Activated CD4-positive, alpha-beta T cell treated with anti-CD3 and anti-CD28 coated beads, Interleukin-2, amount 50 U/mL, for 1 hour (primary cell): ENCODE measurements at places on chromosomes 6 and 20.

DNA sequence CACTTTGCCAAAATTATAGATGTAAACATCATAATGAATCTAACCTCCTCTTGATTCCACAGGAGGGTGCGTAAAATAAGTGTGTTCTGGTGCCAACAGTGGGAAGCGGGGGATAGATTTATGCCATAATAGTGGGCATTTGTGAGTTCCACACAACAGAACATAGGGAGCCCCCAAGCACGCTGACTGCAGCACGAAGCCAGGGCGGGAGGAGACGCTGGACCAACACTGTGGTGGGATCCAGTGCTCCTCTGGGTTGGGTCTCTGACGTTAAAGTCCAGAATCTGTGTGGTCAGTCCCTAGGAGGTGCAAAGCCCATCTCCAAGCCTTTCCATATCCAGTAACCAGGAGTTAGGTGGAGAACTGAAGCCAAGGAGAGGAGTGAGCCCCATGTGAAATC lies 1.8 kb upstream of the TTLL2 start:
- no peak for DNase-seq

DNA sequence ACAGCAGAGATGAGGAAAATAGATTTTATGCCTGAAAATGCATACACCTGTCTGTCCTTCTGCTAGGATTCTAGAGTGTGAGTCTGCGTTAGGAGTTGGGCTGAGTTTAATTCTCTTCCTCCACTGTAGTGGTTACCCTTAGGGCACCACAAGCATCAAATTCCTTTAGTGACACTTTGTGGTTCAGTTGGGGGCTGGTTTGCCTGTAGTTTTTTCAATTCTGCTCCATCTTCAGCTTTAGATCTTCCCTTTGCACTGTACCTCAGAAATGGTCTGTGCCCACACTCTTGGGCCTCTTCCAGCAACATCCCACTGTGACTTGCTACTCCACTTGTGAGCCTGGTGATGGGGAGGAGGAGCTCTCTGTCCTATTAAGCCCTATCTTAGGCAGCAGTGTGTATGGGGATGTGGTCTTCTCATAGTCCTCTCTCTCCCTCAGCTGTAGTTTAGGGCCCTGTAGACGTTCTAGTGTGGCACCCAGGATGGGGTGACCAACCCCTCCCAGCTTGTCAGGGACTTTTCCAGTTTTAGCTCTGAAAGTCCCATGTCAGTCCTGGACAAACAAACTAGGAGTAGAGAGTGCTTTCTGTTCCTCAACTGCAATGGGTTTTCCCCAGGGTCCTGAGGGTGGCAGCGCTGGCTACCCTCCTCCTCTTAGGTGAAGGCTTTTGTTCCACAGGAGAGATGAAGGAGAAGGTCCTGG lies 19.7 kb upstream of the OGFRL1 start:
- DNase-seq = no peak

- no peak for DNase-seq
Observed at GRCh38 chr6:153312634-153313033, 181.6 kb upstream of the RGS17 start.

GRCh38 chr6:100479179-100480035 lies 14.7 kb upstream of the SIM1 start:
- DNase-seq = no peak

GRCh38 chr20:17860301-17861197 lies 108.0 kb downstream of the SNX5 start:
- no peak for DNase-seq

GRCh38 chr6:150418827-150419594 lies 50.2 kb downstream of the IYD start:
- peak; percentile 46 for DNase-seq

GRCh38 chr6:75489025-75489424 lies 4.6 kb downstream of the FILIP1 start:
- no peak for DNase-seq

DNA sequence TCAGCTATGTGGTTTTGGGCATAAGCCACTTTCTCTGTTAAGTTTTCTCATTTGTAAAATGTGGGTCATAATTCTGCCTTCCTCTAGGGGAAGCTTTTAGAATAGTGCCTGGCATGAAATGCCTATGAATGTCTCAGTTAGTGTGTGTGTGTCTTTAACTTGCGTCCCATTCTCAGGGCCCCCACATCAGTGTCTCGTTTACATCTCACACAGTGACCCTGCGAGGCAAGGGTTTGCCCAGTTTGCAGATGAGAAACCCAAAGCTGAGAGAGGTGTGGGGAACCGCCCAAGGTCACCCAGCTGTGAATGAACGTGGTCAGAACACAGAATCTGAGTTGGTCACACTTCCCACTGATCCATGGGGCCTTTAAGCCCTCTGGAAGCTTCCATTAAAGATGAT lies 14.1 kb downstream of the DYNLRB1 start:
- DNase-seq = no peak

GRCh38 chr6:166600931-166601330 lies 14.5 kb upstream of the RAMACL start:
- DNase-seq = no peak

- no peak for DNase-seq
Observed at GRCh38 chr20:3188823-3189413, 15.6 kb downstream of the DDRGK1 start.

GRCh38 chr6:40187535-40188144 lies 253.4 kb upstream of the MOCS1 start:
- DNase-seq = no peak

GRCh38 chr6:44226368-44227147 lies 3.2 kb downstream of the SLC29A1 start:
- DNase-seq = no peak

GRCh38 chr6:161413355-161413771 lies 139.5 kb upstream of the AGPAT4 start:
- DNase-seq = no peak

- DNase-seq = no peak
Observed at GRCh38 chr6:154984146-154984545, 11.0 kb upstream of the TIAM2 start.

- no peak for DNase-seq
Observed at GRCh38 chr20:15220009-15220656, 882.7 kb upstream of the FLRT3 start.

GRCh38 chr6:118569498-118569897 lies 21.4 kb downstream of the PLN start:
- DNase-seq = no peak

DNA sequence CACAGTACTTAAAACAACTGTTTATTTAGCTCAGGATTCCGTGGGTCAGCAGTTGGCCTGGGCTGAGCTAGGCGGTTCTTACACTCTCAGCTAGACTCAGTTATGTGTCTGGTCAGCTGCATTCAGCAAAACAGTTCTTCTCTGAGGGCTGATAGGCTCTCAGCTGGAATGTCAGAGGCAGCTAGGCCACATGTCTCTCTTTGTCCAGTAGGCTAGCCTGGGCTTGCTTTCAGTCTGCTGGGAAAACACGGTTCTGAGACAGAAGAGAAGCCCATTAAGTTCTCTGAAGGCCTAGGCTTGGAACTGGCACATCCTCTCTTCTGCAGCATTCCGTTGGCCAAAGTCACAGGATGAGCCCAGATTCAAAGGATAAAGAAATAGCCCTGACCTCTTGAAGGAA lies 65.6 kb downstream of the TULP4 start:
- DNase-seq = no peak

- no peak for DNase-seq
Observed at GRCh38 chr6:155079985-155080452, 84.9 kb downstream of the TIAM2 start.

DNA sequence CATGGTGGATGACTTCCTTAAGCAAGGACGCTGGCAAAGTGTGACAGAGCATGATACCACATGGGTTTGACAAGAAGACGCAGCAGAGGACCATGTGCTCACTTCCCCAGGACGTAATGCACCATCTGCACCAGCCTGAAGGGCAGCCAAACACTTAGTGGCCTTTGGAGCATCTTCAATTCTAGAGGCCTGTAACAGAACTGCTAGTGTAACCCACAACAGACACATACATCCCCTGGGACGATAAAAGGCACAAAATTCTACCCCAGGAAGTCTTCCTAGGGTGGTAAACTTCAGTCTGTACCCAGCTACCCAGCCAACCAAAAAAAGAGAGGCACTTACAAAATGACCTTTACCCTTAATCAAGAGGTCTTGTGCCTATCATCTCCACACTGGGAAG lies 9.2 kb upstream of the CPNE1 start:
- no peak for DNase-seq

DNA sequence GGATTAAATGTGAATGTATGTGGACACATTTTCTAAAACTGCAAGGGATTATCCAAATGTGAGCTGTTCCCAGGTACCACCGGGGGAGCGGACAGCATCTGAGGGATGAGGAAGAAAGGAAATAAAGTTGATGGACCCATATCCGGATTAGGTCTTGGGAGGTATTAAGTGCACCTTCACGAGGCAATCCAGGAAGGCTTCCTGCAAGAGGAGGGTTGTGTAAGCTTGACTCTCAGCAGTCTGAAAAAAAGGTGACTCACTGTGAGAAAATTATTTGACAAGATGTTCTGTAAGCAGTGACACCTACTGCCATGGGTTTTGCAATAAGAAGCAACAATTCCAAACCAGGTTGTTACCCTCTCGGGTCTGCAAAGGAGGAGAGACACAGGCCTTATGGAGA lies 55.0 kb upstream of the LRFN2 start:
- DNase-seq = no peak
